ENCODE measurements at places on chromosomes 5 and 9.

- peak; percentile 34 for DNase-seq
Observed at GRCh38 chr9:107397076-107398044, 92.2 kb downstream of the KLF4 start.

GRCh38 chr5:150457562-150458240 lies 8.2 kb upstream of the RPS14 start:
- DNase-seq = no peak

GRCh38 chr9:110116543-110116885 lies 91.4 kb downstream of the C9orf152 start:
- peak; percentile 39 for DNase-seq

DNA sequence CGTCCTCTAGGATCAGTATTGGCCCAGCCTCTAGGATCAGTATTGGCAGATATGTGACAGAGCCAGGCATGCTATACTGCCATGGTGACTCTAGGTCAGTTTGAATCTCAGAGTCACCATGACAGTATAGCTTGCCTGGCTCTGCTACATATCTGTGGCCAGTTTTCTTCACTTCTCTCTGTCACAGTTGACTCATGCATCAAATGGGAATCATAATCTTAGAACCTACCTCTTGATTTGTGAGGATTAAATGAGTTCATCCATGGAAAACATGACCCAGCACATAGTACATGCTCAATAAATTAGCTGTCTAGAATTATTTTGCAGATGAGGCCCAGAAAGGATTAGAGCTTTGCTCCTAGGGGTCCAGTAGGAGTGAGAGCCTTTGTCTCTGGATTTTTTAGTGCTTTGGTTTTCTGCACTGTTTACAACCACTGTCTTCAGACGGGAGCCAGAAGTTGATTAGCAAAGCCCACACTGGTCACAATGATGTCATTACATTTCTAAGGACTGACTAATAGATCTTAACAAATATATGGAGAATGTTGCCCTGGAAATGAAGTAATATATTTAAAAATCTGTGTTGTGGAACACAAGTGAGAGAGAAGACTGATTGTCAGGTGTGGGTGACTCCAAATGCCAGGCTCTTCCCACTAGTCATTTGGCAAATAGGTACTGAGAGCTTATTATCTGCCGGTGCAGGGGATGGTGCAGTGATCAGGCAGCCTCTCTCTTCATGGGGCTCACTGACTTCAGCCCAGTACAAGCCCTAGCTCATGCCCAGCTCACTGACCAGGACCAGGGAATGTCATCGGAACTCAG lies 76.0 kb downstream of the COL15A1 start:
- DNase-seq = peak; percentile 83

All from Daoy (cell line).